ENCODE measurements at places on chromosomes 16 and 17.

- DNase-seq, result no peak
These were observed 323.8 kb upstream of the ZFHX3 start for GRCh38 chr16:73371584-73372319.

- no peak for DNase-seq
These were observed 4.4 kb upstream of the VAC14 start for GRCh38 chr16:70805380-70805779.

- DNase-seq, result no peak
These were observed 143.0 kb upstream of the ZFHX3 start for GRCh38 chr16:73190688-73191659.

DNA sequence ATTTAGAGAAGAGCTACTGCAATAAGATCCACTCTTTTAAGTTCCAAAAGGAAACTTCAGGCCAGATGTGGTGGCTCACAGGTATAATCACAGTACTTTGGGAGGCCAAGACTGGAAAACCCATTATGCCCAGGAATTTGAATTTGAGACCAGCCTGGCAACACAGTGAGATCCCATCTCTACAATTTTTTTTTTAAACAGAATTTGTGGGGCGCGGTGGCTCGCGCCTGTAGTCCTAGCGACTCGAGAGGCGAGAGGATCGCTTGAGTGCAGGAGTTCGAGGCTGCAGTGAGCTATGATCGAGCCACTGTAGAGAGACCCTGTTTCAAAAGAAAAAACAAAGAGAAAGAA is 793 bp downstream of the COG7 start:
- DNase-seq, result no peak
